Stimulated activated CD8-positive, alpha-beta memory T cell treated with anti-CD3 and anti-CD28 coated beads, Interleukin-15, amount 100 ng/mL, for 4 hours (primary cell): ENCODE measurements at places on chromosomes 6 and 20.

DNA sequence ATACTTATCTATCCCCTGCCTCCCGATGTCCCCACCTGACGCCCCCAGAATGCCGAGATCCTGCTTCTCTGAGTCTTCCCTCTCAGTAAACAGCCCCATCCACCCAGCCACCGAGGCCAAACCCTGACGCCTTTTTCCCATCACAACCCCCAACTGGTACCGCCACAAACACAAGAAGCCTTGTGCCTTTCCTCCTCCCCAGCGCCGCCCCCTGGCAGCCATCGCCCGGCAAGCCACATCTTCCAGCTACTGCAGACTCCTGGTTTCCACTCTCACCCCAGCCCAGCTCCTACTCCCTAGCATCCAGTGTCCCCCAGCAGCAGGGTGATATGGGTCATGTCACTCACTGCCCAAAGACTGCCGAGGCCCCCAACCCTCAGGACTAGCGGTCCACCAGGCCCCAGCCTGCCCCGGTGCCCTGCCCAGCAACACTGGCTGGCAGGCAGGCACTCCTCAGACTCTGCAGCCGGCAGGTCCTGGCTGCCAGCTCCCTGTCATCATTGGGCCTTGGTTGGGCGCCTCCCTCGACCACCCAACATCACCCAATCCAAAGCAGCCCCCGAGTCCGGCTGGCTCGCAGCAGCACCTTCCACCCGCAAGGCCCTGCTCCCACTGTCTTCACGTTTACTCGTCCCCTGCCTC is 11.2 kb downstream of the TCFL5 start:
- DNase-seq, result no peak

GRCh38 chr6:160678744-160679401 is 14.8 kb upstream of the LPA start:
- DNase-seq, result no peak

GRCh38 chr20:35333606-35334005 is 41.4 kb upstream of the FAM83C start:
- no peak for DNase-seq

- DNase-seq, result no peak
These were observed 601.5 kb downstream of the MAFB start for GRCh38 chr20:40087496-40087895.

DNA sequence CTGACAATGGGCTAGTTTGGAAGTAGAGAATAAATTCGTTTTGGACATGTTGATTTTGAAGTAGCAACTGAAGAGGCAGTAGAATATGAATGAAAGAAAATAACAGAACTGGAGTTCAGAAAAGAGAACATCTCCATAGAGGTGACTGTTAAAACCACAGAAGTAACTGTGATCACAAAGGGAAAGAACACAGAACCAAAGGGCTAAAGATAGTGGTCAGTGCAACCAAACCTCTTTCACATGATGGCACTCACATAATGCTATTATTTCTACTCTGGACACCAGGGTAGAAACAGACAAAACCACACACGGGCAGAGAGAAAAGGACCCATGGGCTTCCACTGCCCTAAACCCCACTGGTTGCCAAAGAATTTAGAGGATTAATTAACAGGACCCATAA is 58.5 kb downstream of the CDK19 start:
- DNase-seq, result no peak

GRCh38 chr6:43912116-43912577 is 142.1 kb downstream of the VEGFA start:
- no peak for DNase-seq

GRCh38 chr20:24097506-24098245 is 109.1 kb upstream of the GGTLC1 start:
- DNase-seq, result no peak

- DNase-seq, result no peak
These were observed 132.8 kb downstream of the PHACTR3 start for GRCh38 chr20:59737073-59737666.

DNA sequence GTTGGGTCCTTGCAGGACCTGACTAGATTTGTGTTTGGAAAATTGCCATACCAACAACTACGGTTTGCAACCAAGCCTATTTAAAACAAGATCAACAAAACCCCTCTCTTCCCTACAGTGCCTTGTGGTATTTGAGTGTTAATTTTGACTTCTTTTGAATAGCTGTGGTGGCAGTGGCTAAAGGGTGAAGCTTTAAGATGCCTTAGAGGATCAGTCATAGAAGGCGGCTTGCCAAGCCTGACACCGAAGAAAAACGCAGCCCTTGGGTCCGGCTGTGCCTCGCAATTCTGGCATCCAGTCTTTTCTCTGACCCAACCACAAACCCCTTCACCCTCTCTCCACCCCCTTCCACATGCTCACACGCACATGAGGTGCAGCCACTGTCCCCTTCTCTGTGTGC is 32.6 kb downstream of the BMP6 start:
- DNase-seq, result no peak

DNA sequence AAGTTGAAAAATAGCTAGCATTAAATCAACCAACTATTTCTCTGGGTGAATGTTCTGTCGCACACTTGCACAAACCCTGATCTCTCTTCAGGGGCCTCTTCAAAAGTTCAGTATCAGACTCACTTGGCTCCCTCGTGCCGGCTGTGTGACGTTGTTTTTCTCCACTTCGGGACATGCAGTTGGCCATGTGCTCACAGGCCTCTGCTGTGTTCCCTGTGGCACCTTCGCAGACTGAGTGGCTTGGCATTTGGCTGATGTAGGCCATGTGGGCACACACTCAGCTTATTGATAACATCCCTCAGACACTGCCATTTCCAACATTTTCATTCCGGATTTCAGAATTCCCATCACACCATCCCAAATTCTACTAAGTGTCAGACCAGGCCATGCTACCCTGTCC is 49.3 kb downstream of the PACRG start:
- no peak for DNase-seq

- no peak for DNase-seq
These were observed 9.6 kb upstream of the LBP start for GRCh38 chr20:38336726-38337125.

- no peak for DNase-seq
These were observed 320.9 kb downstream of the UTRN start for GRCh38 chr6:144606083-144606482.

DNA sequence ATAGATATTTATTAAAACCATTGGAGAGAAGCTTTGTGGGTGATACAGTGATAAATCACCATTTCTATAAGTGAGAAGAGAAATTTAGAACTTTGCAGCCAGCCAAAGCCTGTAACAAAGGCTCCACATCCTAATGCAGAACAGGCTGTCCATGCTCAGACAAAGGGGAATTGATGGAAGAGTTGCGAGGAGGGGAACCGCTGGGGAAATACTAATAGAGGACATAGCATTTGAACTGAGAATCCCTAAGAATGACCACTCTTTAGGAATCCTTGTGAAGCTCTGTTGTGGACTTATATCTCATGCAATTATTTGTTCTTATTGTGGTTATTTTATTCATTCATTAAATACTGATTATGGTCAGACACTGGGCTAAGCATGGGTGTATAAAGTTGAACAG is 167.8 kb downstream of the PHF3 start:
- no peak for DNase-seq

DNA sequence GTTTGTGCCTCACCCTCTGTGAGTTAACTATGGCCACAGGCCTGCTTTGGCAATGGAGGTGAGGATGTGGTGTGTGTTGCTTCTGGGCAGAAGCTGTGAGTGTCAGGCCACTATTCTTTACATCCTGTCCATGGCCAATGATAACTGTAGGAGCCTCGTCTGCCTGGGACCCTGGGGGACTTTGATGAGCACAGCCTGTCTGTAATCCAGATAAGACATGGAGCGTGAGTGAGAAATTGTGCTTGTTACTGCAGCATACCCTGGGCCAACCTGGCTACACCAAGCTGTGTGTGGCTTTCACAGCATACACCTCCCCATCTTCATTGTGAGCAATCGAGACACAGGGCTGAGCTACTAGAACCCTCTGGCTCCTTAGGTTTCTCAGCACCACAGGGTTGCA is 150.4 kb downstream of the MYLK4 start:
- no peak for DNase-seq

DNA sequence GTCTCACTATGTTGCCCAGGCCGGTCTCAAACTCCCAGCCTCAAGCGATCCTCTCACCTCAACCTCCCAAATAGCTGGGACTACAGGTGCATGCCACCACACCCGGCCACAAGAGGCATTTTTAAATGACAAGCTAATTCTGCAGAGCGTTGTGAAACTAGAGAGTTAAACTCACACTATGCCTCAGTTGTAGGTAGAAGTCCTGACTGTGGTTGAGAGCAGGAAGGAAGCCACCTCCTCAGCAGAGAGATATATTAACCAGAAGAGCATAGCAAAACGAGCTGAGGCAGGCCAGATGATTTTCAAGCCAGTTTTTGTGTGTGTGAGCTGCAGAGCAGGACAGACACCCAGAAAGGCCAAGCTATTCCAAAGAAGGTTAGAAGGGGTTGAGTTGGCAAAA is 150.3 kb downstream of the MBOAT1 start:
- no peak for DNase-seq

DNA sequence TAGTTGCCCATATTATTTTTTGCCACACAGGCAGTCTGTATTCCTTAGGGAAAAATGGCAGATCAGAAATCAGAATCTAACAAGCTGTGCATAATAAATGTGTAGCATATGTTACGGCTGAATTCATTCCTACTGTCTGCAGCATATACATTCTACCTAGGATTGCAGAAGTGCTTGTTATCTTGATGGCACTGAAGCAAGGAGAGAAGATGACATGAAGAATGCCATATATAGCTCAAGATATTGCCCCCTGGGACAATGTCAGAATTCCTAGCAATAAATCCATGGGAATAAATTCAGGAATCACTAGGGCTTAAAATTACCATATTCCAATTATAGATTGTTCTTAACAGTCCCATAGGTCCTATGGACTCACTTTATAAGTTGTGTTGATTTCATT is 293.0 kb upstream of the CNR1 start:
- DNase-seq, result no peak

GRCh38 chr6:140070846-140071473 is 696.5 kb upstream of the CITED2 start:
- no peak for DNase-seq

DNA sequence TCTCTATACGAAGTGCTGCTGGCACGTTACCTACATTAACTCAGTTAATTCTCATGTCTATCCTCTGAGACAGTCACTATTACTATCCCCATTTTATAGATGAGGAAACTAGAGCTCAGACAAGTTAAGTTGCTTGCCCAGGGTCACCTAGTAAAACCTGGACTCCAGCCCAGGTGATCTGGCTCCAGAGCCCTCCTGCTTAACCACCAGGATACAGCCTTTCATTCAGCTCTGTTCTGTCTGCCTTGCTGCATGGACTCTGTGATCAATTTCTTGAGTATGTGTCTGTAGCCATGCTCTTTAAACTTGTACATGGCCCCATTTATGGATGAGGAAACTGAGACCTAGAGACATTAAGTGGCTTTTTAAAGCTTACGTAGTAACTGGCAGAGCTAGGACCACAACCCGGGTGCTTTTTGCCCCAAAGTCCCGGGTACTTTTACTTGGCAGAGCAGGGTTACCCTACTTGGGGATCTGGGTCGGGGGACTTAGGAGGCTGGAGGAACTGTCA is 4.7 kb downstream of the CDKN1A start:
- no peak for DNase-seq

DNA sequence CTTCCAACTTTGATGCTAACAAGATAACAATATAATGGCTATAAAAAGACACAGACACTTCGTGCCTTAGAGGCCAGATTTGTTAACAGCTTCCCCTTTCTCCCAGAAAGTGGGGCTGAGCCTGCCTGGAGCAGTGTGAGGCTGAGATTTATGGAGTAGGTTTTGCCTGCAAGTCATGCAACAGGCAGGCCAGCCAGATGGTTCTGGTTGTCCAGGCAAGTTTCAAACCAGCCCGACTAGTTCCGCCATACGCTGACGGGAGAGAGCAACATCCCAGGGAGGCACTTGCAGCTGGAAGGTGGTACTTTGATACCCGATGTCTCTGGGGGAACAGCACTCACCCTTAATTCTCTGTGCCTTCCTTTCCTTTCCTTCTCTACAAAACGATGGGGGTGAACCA is 81.3 kb upstream of the NAA20 start:
- no peak for DNase-seq

GRCh38 chr20:39070484-39071231 is 108.5 kb downstream of the DHX35 start:
- no peak for DNase-seq

DNA sequence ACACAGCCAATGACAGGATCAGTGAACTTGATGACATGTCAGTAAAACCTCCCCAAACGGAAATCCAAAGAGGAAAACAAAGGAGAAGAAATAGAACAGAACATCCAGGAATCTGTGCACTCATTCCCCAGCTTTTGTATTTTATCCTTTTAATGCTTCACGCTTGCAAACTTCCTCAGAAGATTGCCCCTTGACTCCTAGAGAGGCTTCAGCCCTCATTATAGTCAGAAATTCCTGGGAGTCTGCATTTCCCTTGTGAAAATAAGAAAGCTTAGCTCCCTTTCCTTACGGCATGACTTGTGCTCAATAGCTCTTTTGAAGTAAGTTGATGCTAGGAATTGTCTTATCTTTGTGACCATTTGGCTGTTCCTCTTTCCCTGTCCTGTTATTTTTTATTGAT is 313.6 kb upstream of the OPRM1 start:
- DNase-seq, result no peak

GRCh38 chr6:32815115-32815514 is 1.7 kb downstream of the HLA-DOB start:
- no peak for DNase-seq

DNA sequence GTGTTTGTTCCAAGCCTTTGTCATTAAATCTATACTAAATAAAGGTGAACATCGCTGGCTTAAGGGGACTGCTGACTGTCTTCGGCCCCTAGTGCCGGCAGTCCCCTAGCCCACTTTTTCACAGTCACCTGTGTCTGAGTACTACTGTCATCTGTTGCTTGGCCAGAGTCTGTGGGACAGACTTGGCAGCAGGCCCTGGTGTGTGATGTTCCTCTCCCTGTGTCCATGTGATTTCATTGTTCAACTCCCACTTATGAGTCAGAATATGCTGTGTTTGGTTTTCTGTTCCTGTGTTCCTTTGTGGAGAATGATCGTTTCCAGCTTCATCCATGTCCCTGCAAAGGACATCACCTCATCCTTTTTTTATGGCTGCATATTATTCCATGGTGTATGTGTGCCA is 133.4 kb downstream of the HAO1 start:
- DNase-seq, result no peak

DNA sequence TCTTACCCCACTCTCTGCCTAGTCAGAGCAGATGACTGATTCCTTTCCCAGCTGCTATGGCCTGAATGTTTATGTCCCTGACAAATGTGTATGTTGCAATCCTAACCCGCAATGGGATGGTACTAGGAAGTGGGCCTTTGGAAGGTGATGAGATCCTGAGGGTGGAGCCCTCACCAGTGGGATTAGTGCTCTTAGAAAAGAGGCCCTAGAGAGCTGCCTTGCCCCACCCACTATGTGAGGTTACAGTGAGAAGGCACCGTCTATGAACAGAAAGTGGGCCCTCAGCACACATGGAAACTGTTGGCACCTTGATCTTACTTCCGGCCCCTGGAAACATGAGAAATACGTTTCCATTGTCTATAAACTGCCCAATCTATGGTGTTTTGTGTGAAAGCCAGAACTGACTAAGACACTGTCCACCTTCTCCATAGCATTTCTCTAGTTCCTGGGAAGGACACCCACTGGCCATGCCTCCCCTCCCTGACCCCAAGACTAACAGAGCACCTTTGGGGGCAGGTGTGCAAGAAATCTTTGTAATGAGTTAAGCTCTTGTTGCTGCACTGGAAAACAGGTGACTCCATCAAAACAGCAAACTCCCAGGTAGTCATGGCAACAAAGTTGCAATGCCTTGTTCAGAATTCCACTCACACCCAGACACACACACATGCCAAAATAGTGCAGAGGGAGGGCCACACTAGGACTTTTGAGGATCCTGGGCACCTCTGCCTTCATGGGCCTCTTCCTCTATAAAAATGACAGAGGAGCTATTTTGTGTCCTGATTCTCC is 16.2 kb downstream of the GABRR2 start:
- no peak for DNase-seq
